SJCRH30 (cell line): ENCODE measurements at places on chromosomes 6 and 20. TPM values are rescaled to one million over a fixed set of nuclear protein-coding genes. Genes with fewer than 3 reads are reported as not detected.

DNA sequence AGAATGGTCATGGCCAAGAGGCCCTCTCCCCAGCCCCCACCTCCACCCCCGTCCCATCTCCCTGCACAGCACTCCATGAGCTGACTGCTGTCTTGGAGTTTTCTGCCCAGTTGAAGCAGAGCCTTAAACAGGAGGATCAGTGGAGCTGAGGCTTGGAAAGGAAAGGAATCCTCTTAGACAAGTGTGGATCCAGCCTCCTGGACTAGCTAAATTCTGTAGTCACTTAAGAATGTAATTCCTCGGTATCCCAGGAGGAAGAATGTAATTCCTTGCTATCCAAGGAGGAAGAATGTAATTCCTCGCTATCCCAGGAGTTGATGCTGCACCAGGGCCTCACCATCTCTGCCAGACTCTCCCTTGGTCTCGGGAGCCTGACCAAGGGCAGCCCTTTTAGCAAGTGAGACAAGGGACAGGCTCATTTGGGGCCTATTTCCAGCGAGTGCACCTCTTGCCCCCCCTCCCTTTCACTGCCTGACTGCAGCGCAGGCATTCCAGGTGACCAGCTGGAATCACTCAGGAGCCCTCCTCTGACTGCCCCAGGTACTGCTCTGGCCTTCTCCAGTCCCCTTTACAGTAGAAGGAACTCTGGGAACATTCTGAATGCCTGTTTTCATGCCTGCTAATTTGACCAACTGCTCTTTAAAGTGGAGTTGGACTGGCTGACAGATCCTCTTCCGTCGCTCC lies 76.2 kb downstream of the TCP11 start:
- no peak overlapping the region for H3K27ac ChIP-seq
- DNase-seq, result no peak
- H3K27me3 ChIP-seq, result no peaks in the 10 kb centered on the region
- H3K4me1 ChIP-seq, result no peaks in the 10 kb centered on the region
- no peak overlapping the region for H3K4me3 ChIP-seq

The DTNBP1 gene
- total RNA-seq, result 5.4 and 6.2 TPM in 2 replicates

The SLC16A10 gene
- total RNA-seq, result 29.5 and 31.2 TPM in 2 replicates

DNA sequence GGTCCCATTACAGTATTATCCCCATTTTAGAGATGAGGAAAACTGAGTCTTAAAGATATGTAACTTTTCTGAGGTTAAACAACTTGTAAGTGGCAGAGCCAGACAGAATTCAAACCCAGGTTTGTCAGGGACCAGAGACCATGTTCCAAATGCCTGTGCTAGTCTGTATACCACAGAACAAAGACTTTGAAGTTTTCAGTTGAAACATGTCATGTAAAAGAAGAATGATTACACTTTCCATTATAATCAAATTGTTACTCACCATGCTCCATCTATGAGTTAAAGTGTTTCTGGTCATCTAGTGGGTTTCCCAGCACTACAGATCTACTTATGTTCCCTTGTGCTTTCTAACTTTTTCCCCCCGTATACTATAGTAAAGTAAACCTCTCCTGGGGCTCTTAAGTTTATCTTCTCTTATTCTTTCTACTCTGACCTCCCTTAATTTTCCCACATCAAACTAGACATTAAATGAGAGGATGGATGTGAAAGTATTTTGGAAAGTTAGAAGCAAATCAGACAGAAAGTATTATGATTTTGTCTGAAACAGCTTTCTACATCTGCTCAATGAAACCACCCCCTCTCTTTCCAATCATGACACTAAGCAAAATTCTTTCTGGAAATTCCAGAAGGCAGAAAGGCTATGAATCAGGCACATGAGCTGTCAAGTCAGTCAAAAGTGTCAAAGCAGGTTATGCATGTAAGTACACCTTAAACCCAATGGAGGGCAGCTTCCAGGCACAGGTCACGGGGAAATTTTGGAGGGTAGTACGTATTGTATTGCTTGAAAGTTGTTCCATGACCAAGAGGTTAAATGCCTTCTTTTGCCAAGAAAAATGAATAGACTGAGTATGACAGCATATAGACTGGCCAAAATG lies 132.7 kb upstream of the MAP3K7 start:
- H3K27ac ChIP-seq, result no peak overlapping the region
- no peak for DNase-seq
- no peaks in the 10 kb centered on the region for H3K36me3 ChIP-seq
- H3K4me1 ChIP-seq, result peaks cover 16% of the 10 kb centered on the region

- no peak overlapping the region for H3K27ac ChIP-seq
- H3K36me3 ChIP-seq, result no peaks in the 10 kb centered on the region
- no peak overlapping the region for H3K4me3 ChIP-seq
- no peak for DNase-seq
- H3K4me1 ChIP-seq, result peaks cover 27% of the 10 kb centered on the region
- no peaks in the 10 kb centered on the region for H3K27me3 ChIP-seq
These were observed 156.1 kb upstream of the SMLR1 start for GRCh38 chr6:130671119-130671518.

DNA sequence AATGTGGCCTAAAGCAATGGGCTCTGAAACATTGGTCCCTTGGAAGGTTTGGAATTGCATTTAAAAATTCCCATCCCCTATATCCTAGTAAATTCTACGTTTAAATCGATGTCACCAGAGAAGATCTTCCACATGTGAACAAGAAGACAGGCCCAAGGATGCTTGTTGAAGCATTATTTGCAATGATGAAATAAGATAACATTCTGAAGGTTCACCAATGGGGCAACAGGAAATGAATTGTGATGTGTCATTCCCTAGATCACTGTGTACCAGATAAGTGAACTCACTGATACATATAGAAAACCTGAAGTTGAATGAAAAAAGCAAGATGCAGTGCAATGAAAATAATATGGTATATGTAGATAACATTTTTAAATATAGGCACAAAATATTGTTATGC lies 464.3 kb upstream of the BTBD3 start:
- no peaks in the 10 kb centered on the region for H3K36me3 ChIP-seq
- H3K27ac ChIP-seq, result no peak overlapping the region
- H3K27me3 ChIP-seq, result peaks cover 3% of the 10 kb centered on the region; the same call in 1 of the 2 replicates
- H3K4me3 ChIP-seq, result no peak overlapping the region

GRCh38 chr6:88499845-88500699 lies 333.9 kb upstream of the CNR1 start:
- no peak overlapping the region for H3K4me3 ChIP-seq
- no peaks in the 10 kb centered on the region for H3K27me3 ChIP-seq
- H3K27ac ChIP-seq, result no peak overlapping the region

- peaks cover 6% of the 10 kb centered on the region for H3K36me3 ChIP-seq
- no peaks in the 10 kb centered on the region for H3K27me3 ChIP-seq
- peak overlapping the region; percentile 73 for H3K4me3 ChIP-seq
- peak overlapping the region; percentile 31 for H3K27ac ChIP-seq
- DNase-seq, result no peak
These were observed 2.1 kb downstream of the STX11 start for GRCh38 chr6:144152334-144152900.

The WFDC9 gene
- not detected in 2 replicates for total RNA-seq

GRCh38 chr6:17361013-17361412 lies 32.4 kb upstream of the CAP2 start:
- H3K4me1 ChIP-seq, result no peaks in the 10 kb centered on the region
- no peak for DNase-seq
- H3K36me3 ChIP-seq, result no peaks in the 10 kb centered on the region
- H3K27me3 ChIP-seq, result no peaks in the 10 kb centered on the region
- H3K4me3 ChIP-seq, result no peak overlapping the region
- no peak overlapping the region for H3K27ac ChIP-seq

The CALHM4 gene
- total RNA-seq, result not detected in 2 replicates

DNA sequence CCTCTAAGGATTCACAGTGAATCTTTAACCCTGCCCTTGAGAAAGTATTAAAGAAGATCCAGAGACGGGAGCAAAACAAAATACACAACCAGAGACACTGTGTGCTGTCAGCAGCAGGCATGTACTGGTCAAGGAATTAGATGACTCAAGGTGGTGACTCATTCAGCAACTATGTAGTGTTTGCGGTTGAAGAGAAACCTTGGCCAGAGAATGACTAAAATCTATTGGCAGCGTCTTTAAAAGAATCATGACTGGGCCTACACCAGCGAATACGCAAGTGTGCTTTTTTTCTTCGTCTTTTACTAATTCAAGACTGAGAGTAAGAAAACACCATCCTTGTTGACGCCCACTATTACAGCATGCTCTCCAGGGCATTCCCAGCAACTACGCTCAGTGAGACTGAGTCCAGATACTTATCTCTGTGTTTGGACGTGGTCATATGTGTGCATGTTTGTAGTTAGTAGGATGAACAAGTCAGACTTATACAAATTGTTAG lies 72.4 kb upstream of the BACH2 start:
- H3K27ac ChIP-seq, result peak overlapping the region; percentile 63
- DNase-seq, result peak; percentile 91
- H3K27me3 ChIP-seq, result no peaks in the 10 kb centered on the region
- H3K4me3 ChIP-seq, result peak overlapping the region; percentile 35
- H3K36me3 ChIP-seq, result no peaks in the 10 kb centered on the region
- H3K4me1 ChIP-seq, result peaks cover 37% of the 10 kb centered on the region

The EYS gene
- total RNA-seq, result not detected in 2 replicates

DNA sequence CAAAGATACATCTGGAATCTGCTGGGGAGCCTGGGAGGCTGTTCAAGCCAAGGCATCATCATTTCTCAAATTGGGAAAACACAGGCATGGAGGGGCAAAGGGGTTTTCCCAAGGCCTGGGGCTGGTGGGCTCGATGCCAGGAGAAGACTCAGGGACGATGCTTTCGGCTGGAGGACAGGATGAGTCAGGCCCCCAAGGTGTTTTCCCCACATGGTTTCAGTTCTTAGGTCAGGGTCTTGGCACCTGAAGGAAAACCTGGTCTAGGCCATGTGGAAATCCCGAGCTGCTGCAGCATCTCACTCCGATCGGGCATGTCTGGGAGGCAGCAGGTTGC lies 348.1 kb downstream of the CDC5L start:
- no peak overlapping the region for H3K4me3 ChIP-seq
- no peak for DNase-seq
- H3K27me3 ChIP-seq, result no peaks in the 10 kb centered on the region
- H3K36me3 ChIP-seq, result no peaks in the 10 kb centered on the region
- H3K4me1 ChIP-seq, result peaks cover 33% of the 10 kb centered on the region

The XKR7 gene
- total RNA-seq, result 0.02 and 0.03 TPM in 2 replicates

The SIRPB2 gene
- total RNA-seq, result not detected in 2 replicates
